ENCODE measurements at places on chromosomes 5 and 9.

GRCh38 chr5:34034534-34035327, 8.3 kb downstream of the C1QTNF3 start:
- no peak for DNase-seq

DNA sequence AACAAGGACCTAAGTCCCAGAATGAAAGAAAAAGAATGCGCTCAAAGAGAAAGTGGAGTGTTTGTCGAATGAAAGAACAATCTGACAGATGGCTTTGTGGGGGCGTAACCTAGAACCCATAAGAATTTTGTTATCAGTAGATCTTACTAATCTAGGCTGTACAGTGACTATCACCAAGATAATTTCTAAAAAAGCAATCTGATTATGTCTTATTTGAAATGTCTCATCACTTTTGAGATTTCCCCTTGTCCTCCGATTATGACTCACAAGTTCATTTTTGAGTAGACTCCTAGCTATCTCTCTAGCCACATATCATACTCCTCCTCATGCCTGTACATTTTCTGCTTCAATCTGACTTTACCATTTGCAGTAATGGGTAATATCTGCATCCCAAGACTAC, 135.6 kb upstream of the SMARCA2 start:
- DNase-seq = no peak

GRCh38 chr9:127921557-127922120, 4.8 kb upstream of the ST6GALNAC4 start:
- DNase-seq = peak; percentile 79

GRCh38 chr5:36079200-36079781, 12.6 kb upstream of the UGT3A2 start:
- no peak for DNase-seq

GRCh38 chr9:101265261-101265660, 119.5 kb downstream of the BAAT start:
- DNase-seq = no peak

- DNase-seq = no peak
Measured at GRCh38 chr5:148682058-148683026, 28.0 kb upstream of the HTR4 start.

- DNase-seq = no peak
Measured at GRCh38 chr9:81557452-81558090, 131.8 kb downstream of the TLE1 start.

- no peak for DNase-seq
Measured at GRCh38 chr5:142958944-142959682, 188.9 kb downstream of the ARHGAP26 start.

GRCh38 chr5:123028222-123028621, 8.3 kb downstream of the PPIC start:
- no peak for DNase-seq

DNA sequence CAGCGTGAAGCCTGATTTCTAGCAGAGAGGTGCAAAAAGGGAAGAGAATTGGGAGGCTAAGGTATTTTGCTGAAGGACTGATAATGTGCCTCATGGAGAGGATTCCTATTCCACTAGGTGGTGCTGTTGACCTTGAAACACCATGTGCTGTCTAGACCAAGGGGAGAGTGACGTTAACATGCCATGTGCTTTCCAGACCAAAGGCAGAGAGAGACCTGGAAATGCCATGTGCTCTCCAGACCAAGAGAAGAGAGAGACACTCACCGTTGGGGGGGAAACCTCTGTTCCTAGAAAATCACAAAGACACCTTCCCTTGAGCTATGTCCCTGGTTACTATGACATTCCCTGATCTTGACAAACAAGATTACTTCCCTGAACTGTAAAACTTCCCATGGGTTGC, 286.0 kb upstream of the TUSC1 start:
- DNase-seq = no peak

GRCh38 chr5:154470137-154470536, 7.9 kb downstream of the HAND1 start:
- DNase-seq = no peak

DNA sequence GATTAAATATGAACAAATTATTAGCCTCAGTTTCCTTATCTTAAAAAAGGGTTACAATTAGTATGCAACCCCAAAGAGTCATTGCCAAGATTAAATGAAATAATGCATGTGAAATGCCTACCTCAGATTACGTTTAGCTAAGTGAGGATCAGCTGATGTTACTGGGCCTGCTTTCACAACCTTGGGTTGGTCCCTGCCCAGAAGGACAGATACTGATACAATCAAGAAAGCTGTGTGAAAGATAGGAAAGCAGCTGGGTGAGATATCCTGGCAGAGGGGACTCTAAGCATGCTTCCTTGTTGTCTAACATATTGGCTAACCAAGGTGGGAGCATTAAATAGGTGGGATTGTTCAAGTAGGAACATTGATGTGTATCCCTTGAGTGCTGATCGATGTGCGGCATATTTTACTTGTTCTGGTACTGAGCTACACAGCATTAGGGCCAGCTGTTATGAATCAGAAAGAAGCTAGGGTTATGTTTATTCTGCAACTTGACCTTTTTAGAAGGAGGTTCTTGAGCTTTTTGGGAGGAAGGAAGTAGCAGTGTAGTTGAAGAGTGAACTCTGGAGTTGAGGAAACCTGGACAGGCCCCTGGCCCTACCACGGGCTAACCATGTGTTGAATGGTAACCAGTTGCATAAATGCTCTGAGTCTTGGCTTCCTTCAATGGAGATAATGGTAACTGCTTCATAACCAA, 28.9 kb downstream of the SNX24 start:
- DNase-seq = no peak

- DNase-seq = no peak
Measured at GRCh38 chr5:139676951-139677735, 29.0 kb downstream of the CXXC5 start.

DNA sequence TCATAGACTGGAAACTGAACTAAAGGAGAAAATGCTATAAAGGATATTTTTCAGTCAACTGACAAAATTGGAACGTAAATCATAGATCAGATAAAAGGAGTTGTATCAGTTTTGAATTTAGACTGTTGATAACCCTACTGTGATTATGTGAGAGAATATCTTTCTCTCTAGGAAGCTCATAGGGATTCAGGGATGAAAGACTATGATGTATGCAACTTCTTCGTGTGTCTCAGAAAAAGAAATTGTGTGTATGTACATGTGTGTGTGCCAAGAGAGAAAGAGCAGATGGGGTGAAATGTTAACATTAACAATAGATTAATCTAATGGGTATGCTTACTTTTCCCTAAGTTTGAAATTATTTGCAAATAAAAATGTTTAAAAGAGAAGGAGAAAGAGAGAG, 30.7 kb upstream of the C5orf58 start:
- no peak for DNase-seq

DNA sequence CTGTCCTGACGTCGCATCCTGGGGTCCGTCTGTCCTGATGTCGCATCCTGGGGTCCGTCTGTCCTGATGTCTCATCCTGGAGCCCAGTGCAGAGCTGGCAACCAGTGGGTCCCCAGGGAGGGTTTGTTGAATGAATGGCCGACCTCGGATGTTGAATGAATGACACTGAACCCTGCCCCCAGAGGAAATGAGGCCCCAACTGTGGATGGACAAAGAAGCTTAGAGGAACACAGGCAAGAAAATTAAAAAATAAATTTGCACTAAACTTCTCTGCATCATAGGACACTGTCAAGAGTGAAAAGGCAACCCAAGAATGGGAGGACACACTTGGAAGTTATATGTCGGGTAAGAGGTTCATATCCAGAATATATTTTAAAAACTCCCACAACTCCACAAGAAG, 47.7 kb upstream of the NOTCH1 start:
- no peak for DNase-seq

GRCh38 chr5:16759147-16759773, 142.5 kb upstream of the RETREG1 start:
- no peak for DNase-seq

DNA sequence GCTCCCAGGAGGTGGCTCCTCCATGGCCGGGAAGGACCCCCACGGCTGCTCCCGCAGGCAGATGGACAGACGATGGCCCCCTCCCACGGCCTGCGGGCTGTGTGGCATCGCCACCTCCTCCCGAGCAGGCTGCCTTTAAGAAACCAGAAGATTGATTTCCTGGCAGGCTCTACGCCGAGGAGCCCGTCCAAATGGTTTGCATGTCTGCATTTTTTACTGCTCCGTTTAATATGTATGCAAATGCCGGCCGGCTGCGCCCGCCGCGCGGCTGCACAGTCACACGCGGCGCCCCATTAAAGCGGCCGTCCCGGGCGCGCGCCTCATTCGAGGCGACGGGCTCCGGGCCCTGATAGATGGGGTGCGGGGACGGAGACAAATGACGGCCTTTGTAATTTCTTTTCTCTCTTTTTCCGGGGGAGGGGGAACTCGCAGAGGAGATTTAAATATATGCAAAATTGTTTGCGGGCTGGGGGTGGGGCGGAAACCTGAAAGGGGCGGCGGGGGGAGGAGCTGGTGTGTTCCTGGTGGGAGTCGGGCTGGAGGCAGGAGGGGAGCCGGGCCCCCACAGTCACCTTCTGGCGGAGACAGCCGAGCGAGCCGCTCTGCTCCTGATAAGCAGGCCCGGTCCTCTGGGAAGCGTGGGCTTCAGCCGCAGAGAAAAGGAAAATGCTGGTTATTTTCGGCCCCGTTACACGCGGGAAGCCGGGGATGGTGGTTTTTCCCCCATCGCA, 158.7 kb upstream of the IER5L start:
- DNase-seq = no peak

GRCh38 chr5:141779503-141779973, 97.5 kb upstream of the ARAP3 start:
- DNase-seq = no peak

DNA sequence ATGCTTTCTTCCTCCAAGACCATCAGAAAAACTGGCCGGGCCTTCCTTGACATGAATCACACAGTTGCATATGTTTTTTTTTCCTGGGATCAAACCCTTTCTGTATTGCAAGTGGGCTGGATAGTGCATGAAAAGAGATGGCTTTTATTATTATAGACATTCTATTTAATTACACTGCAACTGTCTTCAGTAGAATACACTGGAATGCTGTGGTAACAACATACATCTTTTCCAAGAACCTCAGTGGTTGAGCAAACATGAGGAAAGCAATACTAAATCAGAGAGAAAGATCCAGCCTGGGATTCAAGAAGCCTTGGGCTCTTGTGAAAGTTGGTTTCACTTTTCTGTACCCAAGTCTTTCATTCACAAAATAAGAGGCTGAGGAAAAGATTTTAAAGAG, 193.0 kb downstream of the DMAC1 start:
- DNase-seq = no peak

- no peak for DNase-seq
Measured at GRCh38 chr5:124654418-124654817, 92.0 kb downstream of the ZNF608 start.

DNA sequence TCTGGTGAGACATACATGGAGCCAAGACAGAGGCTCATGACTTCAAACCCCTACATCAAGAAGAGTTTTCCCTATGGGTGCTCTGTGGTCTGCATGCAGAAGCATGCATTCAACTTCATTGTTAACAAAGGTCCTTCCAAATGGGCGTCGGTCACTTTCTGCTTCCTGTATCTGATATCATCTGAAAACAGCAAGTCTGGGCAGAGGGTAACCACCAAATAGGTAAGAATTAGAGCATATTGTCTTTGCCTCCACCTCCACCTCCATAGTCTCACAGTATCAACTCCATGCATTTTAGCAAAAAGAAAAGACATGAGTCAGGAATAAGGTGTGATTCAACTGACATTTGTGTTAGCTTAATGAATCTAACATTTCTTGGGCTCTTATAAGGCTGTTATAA, 462.9 kb downstream of the DMRT2 start:
- DNase-seq = no peak

- no peak for DNase-seq
Measured at GRCh38 chr9:133714606-133715294, 23.4 kb downstream of the SARDH start.

- DNase-seq = no peak
Measured at GRCh38 chr9:134660407-134660806, 18.8 kb downstream of the COL5A1 start.

GRCh38 chr9:136697821-136698526, 10.7 kb upstream of the AGPAT2 start:
- DNase-seq = no peak

- no peak for DNase-seq
Measured at GRCh38 chr5:16953729-16954128, 17.6 kb upstream of the MYO10 start.

- no peak for DNase-seq
Measured at GRCh38 chr5:95866435-95867040, 44.0 kb upstream of the GLRX start.

DNA sequence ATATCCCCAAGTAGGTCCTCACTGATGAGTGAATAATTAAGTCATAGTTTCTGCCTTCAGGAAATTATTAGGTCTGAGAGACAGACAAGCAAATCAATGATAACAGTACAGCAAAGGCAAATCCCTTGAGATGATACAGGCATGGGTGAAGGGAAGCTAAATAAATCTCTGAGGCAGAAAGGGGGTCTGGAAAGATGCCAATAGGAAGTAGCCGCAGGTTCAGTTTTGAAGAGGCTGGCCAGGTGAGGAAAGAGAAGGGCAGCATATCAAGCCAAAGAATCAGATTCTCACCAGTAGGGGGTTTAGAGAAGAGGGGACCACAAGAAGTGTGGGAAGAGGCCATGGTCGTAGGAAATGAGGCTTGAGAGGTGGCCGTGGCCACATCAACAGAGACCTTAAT, 85.8 kb downstream of the KIAA1958 start:
- DNase-seq = no peak

GRCh38 chr5:79811081-79811480, 121.4 kb downstream of the CMYA5 start:
- no peak for DNase-seq

DNA sequence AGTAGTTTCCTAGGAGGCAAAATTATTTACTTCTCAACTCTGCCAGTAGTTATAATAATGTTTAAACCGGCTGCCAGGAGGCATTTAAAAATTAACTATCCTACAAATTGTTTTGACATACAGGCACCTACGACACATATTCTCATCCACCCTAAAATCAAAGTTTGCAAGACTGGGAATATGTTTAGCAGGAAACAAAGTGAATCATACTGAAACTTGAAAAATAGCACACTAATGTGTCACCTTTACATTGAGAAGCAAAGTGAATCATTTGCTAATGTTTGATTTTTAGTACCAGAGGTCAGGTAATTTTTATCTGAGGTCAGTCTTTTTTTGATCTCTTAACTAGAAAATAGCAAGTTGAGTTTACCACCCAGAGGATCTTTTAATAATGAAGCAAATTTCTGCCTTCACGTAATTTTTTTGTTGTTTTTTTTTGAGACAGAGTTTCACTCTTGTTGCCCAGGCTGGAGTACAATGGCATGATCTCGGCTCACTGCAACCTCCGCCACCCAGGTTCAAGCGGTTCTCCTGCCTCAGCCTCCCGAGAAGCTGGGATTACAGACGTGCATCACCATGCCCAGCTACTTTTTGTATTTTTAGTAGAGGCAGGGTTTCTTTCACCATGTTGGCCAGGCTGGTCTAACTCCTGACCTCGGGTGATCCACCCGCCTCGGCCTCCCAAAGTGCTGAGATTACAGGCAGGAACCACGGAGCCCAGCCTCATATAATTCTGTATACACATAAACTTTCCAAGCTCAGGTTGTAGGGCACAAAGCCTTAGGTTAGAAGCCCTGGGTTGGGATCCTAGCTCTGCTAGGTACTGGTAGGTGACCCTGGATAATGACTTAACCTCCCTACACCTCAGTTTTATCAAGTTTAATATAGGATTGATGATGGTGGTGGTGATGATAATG, 124.3 kb downstream of the UGCG start:
- DNase-seq = no peak

- no peak for DNase-seq
Measured at GRCh38 chr5:122656160-122656559, 118.7 kb upstream of the SNX2 start.
